Hematopoietic multipotent progenitor cell treated with erythropoietin and hydrocortisone succinate and interleukin-3 and kit ligand, for 4 days (in vitro differentiated cells): ENCODE measurements at places on chromosomes 3 and 15.

GRCh38 chr15:75112848-75113492 lies 88.7 kb upstream of the C15orf39 start:
- no peak for DNase-seq

GRCh38 chr3:67858492-67858891 lies 204.1 kb upstream of the SUCLG2 start:
- DNase-seq = no peak

- no peak for DNase-seq
These were observed 47.6 kb upstream of the SEC61A1 start for GRCh38 chr3:128004661-128005060.

GRCh38 chr15:33309602-33310276 lies 1.0 kb upstream of the RYR3 start:
- DNase-seq = peak; percentile 86

DNA sequence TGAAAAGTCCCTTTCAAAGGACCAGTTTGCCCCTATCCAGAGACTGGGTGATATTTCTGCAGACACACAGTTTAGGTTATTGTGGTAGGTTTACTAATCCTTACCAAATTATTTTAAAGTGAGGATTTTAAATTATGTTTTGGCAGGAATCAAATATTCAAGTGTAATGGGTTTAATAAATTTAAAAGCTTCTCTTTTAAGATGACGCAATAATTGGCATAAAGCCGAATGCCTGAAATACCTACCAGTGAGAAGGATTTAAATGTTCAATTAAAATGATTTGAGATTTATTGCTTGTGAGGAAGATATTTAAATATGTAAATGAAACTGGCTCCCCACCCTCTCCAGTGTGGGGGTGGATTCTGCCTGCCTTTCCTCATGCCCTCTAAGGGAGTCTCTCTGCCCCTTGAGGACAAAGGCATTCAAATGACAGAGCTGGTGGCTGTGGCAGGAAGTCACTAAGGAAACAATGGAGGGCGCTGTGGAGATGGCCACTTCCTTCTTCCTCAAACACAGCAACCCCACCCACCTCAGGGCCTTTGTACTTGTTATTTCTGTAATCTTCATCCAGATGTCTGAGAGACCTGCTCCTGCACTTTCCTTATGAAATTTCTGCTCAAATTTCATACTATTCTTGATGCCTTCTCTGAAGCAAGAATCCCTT lies 131.7 kb downstream of the TNIK start:
- DNase-seq = peak; percentile 84

GRCh38 chr3:140470211-140470610 lies 207.7 kb upstream of the TRIM42 start:
- no peak for DNase-seq

DNA sequence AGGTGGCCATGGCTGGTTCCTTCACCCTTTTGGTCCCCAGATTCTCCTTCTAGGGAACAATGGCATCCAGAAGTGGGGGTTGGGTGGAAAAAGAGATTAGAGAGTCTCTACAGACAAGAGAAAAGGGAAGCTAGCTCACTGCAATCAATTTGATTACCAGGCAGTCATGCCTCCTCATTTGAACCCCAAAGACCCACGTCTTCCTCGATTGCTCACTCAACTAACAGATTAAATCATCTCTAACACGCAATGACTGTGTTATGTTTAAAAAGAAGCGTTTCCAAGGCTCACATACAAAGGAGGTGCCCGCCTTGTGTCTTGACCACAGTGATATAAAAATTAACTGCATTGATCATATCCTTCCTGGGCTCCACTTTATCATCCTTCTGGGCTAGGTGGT lies 57.6 kb downstream of the BHLHE40 start:
- DNase-seq = peak; percentile 64

DNA sequence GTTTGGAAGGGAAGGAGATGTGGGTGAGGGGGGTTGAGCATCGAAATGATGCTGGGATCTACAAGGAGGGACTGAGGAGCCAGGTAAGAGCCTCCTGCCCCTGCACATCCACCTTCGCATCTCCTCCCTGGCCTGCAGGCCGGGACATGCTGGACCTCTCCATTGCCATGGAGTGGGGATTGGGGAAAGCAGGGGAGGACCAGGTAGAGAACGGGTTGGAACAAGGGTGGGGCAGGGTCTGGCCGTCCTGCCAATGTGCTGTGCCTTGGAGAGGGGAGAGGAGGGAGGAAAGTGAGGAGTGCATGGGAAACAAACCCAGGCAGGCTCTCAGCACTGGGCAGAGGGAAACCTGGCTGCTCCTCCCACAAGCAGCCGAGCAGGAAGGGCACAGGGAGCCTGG lies 10.6 kb downstream of the PLA2G4B start:
- no peak for DNase-seq

DNA sequence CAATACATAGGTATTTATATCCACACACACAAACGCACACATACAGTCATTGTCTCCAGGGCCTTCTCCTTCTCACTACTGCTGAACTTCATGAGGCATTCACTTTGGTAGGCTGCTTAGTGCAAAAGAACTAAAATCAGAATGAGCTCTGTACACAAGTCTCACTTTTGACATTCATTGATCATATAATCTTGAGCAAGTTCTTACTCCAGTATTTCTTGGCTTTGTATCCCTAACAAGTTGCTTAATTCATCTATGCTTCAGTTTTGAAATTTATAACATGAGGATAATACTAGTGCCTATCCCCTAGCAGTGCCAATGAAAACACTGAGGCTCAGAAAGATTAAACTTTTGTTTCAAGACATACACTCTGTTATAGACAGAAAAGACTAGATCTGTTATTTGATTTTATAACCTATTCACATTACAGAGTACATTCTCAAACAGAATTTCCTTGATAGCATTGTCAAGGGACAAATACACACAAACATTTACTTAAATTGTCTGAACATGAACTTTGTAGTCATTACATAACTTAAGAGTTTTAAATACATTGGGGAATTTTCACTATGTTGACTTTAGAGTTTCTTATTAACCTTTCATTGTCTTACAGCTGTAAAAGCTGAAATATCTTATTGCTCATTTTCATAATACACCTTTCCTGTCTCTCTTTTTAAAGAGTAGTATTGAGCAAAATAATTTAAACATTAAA lies 55.0 kb upstream of the SI start:
- DNase-seq = no peak

- no peak for DNase-seq
These were observed 31.1 kb upstream of the UBE2E2 start for GRCh38 chr3:23172059-23172458.

GRCh38 chr3:21533002-21533401 lies 218.0 kb downstream of the ZNF385D start:
- no peak for DNase-seq

- no peak for DNase-seq
These were observed 2.7 kb upstream of the NR2E3 start for GRCh38 chr15:71807691-71808091.

GRCh38 chr3:113117511-113118234 lies 93.7 kb upstream of the BOC start:
- no peak for DNase-seq

DNA sequence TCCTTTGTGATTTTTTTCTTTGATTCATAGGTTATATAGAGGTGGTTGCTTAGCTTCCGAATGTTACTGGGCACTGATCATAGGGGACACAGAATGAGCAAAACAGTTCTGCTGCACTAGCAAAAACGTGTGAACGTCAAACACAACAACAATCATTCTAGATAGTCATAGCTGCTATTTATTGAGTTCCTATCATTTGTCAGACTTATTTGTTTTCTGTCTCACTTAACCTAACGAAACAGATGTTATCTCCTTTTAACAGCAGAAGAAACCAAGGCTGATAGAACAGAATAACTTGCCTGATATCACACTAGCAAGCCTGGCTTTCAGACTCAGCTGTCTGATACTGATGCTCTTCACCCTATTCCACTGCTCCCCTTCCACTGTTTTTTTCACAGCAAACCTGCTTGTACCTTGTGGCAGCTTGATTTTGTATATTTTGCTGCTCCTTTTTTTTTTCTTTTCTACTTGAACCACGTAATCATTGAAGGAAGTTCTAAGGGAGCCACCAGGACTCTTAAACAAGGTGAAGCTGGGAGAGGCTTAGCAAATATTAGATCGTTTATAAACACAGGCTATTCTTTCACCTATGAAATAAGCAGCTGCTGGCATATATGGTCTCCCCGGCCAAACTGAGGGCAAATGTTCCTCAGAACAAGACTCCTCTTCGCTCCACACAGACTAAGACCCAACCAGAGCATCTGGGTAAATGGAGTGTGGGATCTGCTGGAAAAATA lies 78.8 kb downstream of the MCF2L2 start:
- DNase-seq = peak; percentile 46

GRCh38 chr3:186640473-186640818 lies 247 bp downstream of the FETUB start:
- no peak for DNase-seq

GRCh38 chr15:53307952-53308624 lies 451.4 kb downstream of the WDR72 start:
- DNase-seq = peak; percentile 2

DNA sequence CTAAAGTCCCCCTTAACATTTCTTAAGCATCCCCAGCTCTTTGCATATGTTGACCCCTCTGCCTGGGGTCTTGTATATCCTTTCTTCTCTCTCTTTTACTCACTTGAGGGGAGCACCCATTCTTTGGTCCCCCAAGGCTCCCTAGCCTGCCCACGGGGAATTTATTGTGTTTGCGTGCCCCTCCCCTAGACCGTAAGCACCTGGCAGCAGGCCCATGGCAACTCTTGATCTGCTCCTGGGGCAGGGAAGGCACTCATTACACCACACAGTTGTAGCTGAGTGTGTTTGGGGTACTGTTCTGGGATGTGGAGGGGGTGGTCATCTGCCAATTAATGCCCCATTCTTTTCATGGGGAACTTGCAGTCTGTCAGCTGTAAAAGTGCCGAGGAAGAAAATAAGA lies 27.3 kb upstream of the SMAD6 start:
- DNase-seq = no peak

GRCh38 chr3:4731543-4732111 lies 238.5 kb downstream of the ITPR1 start:
- no peak for DNase-seq

- no peak for DNase-seq
These were observed 21.4 kb upstream of the PCOLCE2 start for GRCh38 chr3:142910280-142910679.

GRCh38 chr3:14245248-14245639 lies 66.6 kb downstream of the LSM3 start:
- DNase-seq = no peak

GRCh38 chr3:143418391-143418790 lies 298.8 kb downstream of the CHST2 start:
- DNase-seq = no peak

- no peak for DNase-seq
These were observed 18.8 kb upstream of the VGLL4 start for GRCh38 chr3:11662392-11662990.

DNA sequence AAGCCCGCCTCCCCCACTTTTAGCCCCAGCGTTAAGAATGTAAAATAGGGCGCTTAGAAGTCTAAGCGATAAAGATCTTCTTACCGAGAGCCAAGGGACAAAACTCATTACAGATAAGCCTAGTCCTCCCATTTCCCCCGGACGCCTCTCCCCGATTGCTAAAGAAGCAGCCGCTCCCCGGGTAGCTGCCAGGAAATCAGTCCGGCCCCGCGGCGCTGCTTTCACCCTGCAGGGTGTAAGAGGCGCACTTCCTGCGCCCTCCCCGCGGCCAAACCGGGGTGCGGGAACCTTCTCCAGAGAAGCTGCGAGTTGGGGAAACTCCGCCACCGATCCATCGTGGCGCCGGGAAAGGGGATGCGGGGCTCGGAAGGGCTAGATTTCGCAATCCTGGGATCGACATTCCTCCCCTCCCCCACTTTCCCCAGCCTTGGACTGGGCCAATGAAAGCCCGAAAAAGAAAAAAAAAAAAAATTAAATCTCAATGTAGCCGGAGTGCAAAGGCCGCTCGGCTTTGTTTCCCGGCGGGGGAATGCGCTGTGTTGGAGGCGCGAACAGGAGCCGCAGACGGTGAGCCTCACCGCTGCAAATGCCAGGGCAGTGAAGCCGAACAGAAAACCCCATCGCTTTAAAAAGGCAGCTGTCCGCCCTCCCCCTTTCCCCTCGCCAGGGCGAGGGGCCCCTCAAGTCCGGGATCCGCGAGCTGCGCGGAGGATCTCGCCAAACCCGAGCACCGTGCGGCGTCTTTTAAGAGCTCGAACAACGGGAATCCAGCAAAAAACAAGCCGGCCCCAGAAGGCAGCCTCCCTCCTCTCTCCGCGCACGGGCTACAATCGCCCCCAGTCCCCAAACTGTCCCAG lies 626 bp upstream of the PTPRG start:
- DNase-seq = peak; percentile 61

GRCh38 chr15:75403892-75404291 lies 35.5 kb upstream of the MAN2C1 start:
- no peak for DNase-seq

- peak; percentile 53 for DNase-seq
These were observed 98.9 kb downstream of the CHSY1 start for GRCh38 chr15:101152914-101153313.

DNA sequence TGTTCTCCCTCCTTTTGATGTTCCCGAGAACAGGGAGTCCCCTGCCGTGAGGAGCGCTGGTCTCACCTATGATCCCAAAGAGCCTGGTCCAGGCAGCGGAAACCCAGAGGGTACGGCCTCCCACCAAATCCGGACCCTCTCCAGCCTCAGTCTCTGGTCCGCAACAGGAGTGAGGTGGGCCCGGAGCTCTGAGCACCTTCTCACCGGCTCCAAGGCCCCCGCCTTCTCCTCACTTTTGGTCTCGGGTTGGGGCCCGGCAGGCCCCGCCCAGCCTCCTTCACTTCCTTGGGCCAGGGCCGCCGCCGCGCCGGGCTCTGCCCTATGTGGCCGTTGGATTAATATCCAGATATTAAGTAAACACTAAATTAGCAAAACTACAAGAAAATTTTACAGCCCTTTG lies 5.7 kb upstream of the SKOR1 start:
- no peak for DNase-seq

GRCh38 chr15:94587113-94587512 lies 355.8 kb downstream of the MCTP2 start:
- no peak for DNase-seq

DNA sequence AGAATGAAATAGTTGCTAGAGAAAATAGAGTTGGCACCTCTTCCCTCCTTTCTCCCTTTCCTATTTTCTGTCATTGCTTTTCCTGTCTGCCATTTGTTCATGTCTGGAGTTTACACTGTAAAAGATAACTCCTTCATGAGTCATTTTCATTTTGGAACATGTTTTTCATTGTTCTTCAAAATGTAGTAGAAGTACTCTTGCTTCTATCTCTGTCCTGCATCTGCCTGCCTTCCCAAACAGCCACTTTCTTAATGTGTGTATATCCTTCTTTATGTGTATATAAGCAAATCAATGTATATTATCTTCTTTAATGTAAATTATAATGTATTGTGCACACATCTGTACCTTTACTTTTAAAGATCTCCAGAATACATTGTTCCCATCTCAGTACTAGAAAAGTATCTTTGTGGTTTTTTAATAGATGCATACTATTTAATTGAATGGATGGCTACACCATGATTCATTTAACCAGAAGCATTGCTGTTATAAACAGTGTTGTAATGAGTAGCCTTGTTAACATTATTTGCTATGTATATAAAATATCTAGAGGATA lies 41.1 kb downstream of the TSC22D2 start:
- DNase-seq = peak; percentile 68

- DNase-seq = no peak
These were observed 10.8 kb downstream of the IP6K1 start for GRCh38 chr3:49775538-49775937.

GRCh38 chr15:88878720-88879184 lies 16.6 kb downstream of the HAPLN3 start:
- peak; percentile 72 for DNase-seq
